ENCODE measurements at places on chromosomes 6 and 20.

- DNase-seq: no peak
Measured at GRCh38 chr6:71211799-71212198, 76.8 kb upstream of the OGFRL1 start.

GRCh38 chr6:27126815-27127537 is 120.5 kb upstream of the PRSS16 start:
- DNase-seq: peak; percentile 92

GRCh38 chr6:161413355-161413771 is 139.5 kb upstream of the AGPAT4 start:
- no peak for DNase-seq

DNA sequence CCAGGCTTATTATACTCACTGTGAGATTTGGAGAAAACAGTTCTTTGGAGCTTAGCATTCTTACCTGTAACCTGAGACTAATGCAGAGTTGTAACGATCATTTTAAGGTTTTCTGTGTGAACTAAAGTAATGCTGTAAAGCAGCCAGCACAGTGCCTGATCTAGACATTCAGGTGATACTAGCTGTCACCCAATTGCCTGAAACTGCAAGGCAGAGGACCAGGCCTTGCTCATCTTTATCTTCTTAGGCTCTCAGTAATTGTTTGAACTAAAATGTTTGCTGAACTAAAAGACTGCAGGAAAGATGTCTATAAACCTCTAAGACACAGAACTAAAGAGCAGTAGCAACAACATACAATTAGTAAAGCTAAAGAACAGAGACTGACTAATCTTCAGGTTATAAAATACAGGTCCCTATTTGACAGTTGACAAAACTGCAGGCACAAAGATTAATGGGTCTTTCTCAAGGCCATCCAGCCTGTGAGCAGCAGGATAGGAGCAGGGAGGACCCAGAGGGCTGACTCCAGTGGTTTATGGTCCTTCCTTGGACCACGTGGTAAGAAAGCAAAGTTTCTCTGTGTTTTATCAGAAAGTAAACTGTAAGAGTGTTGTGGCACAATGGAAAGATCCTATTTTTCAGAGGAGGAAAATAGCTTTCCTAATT is 31.4 kb downstream of the SMLR1 start:
- DNase-seq: no peak

GRCh38 chr6:36519352-36519751 is 27.9 kb downstream of the STK38 start:
- DNase-seq: no peak

DNA sequence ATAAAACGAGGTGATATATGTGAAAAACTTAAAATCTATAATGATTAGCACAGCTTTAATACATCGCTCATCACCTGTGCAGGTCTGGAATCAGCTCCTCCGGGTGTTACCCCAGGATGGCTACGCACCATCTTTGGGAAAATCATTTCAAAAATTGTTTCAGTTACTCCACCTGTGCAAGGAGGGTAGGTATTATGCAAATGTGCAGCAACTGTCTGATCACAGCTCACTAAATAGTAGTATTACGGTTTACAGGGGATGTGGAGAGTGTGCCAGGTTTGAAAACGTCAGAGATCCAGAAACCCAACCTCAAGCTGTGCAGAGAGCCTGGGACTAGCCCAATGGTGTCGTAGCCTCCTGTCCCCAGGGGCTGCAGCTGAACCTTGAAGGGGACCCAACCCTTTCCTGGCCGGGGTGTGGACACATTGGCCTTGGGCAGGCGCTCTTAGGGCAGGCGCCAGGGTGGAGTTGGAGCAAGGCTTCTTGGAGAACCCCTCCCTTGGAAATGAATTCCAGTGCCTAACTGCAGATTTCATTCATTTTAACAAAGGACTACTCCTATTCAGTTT is 24.2 kb upstream of the SGK1 start:
- no peak for DNase-seq

- DNase-seq: no peak
Measured at GRCh38 chr6:52104979-52105378, 17.6 kb upstream of the PKHD1 start.

DNA sequence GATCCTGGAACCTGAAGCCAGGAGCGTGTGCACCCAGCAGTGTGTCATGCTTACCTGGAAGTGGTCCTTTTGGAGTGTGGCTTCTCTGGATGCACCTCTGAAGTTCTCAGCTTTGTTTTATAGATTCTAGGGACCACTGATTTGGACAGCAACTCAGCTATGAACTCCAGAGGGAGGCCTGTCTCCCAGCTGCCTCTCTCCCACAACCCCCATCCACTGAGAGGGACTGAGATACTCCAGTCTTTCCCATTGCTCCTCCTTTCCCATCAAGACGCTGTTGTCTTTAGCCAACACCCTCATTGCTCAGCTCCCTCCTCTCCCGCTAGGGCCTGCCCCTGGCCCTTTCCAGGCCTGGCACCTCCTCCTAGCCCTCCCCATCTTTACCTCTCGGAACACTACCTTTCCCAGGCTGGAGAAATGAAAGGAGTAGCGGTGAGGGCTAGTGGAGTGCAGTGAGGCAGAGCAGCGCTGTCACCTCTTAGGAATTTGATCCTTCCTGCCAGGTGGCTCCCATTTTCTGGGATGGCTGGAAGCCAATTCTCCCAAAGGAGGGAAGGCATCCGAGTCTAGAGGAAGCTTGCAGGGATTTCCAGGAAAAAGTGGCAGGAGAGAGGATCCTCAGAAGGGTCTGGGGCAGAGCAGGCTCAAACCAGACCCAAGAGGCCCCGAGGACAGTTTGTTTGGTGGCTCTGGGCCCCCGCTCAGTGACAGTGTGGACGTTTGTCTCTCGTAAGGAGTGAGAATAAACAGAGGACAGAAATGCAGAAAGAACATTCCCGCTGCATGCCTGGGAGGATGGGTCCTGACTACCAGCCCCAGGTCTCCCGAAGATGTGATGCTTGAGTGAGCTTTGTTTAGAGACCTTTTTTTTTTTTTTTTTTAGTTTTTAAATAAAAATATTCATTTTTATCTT is at the start of gene LRRN4:
TSS of gene LRRN4 (minus strand) at position 285 of the 913 bp plus-strand sequence. CDS start 1,261 bp downstream, outside the sequence.
- DNase-seq: no peak

DNA sequence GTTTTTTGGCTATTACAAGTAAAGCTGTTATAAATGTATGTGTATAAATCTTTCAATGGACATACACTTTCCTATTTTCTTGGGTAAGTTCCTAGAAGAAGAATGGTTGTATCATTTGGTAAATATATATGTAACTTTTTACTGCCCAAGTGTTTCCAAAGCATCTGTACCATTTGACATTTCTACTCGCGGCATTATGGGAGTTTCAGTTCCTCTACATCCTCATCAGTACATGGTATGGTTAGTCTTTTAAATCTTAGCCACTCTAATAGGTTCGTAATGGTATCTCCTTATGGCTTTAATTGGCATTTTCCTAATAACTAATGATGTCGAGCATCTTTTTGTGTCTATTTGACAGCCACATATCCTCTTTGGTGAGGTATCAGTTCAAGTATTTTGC is 12.9 kb downstream of the SNPH start:
- no peak for DNase-seq
